ENCODE measurements at places on chromosomes 7 and 10.
A peak's percentile ranks its signal among the peaks of the same experiment; 100 is the strongest.

GRCh38 chr10:5450605-5451384 lies 38.4 kb downstream of the NET1 start:
- DNase-seq = no peak

DNA sequence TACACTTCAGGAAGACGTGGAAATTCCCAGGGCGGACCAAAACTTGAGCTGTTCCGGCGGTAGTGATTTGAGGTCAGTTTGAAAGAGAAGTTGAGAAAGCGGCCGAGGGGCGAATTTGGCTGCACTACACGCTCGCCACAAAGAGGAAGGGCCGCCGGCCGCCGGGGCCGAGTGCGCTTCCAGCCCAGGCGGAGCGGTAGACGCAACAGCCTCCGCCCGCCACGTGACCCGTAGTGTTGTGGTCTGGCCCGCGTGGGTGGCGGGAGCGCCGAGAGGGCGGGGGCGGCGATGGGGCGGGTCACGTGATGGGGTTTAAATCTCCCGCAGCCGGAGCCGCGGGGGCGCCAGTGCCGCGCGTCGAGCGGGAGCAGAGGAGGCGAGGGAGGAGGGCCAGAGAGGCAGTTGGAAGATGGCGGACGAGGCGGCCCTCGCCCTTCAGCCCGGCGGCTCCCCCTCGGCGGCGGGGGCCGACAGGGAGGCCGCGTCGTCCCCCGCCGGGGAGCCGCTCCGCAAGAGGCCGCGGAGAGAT lies at the start of gene SIRT1:
Gene SIRT1, plus strand, starts transcription at position 344 of the 529 bp plus-strand sequence. Its CDS starts 66 bp downstream, at position 410.
- DNase-seq = peak; percentile 96

DNA sequence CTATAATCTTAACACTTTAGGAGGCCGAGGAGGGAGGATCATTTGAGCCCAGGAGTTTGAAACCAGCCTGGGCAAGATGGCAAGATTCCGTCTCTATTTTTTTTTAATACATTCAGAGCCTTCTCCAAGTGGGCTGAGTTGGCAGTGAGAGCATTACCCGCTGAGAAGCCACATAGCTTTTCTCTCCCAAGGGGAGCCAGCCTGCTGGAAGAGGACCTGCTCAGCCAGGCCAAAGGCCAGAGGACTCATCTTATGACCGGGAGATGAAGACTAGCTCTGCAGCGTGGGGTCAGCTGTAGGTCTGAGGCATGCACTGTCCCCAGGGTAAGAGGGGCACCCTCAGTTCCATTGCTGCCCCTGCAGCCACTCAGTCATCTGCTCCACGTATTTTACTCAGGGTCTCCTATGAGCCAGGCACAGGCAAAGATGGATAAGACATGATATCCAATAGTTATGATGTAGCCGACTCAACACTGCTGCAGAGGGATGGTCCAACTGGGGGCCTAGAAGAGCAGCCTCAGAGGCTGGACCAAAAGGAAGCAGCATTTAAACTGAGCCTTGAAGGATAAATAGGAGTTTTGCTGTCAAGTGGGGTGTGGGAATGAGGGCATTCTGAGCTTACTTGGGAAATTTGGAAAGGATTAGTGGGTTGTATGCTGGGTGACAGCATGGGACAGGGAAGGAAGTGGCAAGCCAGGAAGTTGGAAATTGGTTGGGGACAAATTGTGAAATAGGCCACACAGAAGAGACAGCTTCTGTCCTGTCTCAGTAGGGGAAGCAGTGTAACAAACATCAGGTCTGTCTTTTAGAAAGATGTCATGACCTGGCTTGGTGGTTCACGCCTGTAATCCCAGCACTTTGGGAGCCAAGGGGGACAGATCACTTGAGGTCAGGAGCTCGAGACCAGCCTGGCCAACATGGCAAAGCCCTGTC lies 1.6 kb upstream of the MARVELD1 start:
- no peak for DNase-seq

DNA sequence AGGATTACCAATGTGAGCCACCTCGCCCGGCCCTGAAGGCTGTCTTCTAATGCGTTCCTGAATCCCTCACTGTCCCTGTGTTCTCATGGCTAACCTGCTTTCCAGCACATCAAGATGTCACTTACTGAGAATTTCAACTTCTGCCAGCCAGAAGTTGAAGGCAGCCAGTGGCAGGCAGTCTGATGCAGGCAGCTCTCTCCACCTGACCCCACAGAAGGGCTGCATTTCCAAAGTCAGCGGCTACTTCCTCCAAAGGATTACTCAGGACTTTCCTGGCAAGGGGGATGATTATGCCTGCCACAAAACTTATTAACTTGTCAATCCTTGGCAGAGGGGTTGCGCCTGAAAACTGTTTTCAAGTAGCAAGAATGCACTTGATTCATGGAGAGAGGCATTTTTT lies 1219.4 kb downstream of the TYW1 start:
- DNase-seq = no peak

DNA sequence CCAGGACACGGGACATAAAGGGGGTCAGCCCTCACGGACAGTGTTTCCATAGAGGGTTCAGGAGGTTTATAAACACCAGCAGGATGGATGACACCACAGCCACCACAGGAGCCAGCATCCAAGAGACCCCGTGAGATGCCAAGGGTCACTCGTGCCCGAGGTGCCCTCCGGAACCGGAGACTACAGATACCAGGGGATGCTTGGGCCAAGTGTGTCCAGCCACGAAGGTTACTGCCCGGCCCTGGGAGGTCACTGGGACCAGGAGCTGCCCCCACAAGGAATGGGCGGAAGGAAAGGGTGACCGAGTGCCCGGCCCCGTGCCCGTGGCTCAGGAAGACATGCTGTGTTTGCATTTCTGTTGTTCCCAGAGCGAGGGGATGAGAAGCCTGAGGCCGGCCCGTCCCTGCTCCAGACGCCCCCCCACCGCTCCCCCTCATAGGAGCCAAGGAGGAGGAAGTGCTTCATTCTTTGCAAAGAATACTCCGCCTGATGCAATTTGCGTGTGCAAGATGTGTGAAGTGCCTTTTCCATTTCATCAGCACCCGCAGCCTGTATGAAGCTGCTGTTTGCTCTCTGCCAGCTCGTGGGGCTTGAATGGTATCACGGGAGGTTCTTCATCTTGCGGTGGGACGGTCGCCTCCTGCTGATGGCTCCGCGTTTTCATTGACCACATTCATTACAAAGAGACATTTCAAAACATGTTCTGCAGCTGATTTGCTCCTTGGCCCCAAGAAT lies 176.4 kb downstream of the ELFN1 start:
- DNase-seq = no peak

- DNase-seq = no peak
Measured at GRCh38 chr7:114085592-114086501, 167.0 kb upstream of the PPP1R3A start.

GRCh38 chr10:86400705-86401587 lies 34.4 kb upstream of the GRID1 start:
- peak; percentile 59 for DNase-seq

GRCh38 chr7:90560730-90561129 lies 35.4 kb upstream of the CDK14 start:
- DNase-seq = no peak

DNA sequence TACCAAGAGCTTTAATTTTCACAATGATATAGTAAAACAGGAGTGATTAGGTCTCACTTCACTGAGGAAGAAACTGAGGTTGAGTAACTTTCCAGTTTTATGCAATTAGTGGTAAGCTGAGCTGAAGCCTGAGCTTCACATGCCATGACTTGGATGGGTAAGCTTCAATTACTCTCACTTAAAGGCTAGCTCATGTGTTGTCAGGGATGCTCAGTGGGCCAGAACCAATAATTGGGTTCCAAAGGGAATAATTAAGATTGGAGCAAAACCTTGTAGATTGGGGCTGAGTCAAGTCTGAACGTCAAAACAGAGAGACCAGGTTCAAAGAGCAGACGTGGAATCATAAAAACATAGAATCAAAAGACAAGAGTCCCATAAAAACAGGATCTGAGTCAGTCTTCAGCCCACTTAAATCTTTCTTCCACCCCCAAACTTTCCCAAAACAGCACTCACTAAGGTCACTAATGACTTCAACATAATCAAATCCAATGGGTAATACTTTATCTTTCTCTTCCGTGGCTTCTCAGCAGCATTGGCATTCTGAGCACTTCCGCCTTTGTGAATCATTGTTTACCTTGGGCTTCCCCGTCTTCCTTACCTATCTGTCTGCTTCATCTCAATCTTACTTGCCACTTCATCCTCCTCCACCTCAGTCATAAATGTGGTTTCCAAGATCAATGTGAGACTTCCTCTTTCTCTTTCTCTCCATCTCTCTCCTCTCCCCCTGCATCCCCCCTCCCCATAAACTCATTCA lies 23.0 kb upstream of the EGFR start:
- DNase-seq = no peak

DNA sequence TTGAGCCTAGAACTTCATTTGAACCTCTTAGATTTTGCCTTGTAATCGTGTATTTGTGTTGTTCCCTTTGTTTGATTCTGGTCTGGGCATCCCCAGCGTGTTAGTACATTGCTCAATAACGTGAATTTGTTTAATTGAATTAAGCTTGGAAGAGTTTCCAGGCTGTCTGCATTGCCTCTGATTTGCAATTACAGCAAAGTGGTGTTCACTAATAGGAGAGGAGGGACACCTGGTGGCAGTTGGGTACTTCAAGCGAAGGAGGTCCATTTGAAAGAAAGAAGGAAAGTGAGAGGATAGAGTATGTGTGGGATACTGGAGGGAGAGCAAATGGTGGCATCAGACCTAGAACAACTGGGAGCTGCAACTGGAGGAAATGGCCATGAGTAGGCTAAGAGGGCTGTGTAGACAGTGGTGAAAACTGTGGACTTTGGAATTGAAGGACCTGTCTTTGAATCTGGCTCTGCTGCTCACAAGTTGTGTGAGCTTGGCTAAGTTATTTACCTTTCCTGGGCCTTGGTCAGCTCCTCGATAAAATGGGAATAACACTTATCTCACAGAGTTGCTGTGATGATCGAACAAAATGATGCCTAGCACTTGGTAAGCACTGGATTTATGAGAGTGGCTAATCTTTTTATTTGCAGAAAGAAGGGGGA lies 15.1 kb downstream of the LSMEM1 start:
- DNase-seq = peak; percentile 65

DNA sequence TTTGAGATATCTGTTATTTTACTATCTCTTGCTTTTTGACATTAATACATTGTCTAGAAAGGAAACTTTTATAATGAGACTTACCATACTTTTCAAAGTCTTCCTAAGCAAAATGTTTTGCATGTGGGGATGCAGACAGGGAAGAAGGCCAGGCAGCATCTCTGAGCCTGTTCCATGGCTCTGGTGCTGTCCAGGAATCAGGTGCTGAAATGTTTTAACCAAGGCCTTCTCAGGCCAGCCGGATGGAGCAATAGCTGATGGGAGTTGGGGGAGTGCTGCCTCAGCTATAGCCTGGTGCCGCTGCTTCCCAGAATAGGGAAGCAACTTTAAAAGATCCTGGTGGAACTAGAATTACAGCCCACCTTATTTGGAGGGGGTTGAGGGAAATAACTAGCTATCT lies 38.5 kb downstream of the CRTAC1 start:
- no peak for DNase-seq

- no peak for DNase-seq
Measured at GRCh38 chr7:117179701-117180100, 143.2 kb downstream of the WNT2 start.

DNA sequence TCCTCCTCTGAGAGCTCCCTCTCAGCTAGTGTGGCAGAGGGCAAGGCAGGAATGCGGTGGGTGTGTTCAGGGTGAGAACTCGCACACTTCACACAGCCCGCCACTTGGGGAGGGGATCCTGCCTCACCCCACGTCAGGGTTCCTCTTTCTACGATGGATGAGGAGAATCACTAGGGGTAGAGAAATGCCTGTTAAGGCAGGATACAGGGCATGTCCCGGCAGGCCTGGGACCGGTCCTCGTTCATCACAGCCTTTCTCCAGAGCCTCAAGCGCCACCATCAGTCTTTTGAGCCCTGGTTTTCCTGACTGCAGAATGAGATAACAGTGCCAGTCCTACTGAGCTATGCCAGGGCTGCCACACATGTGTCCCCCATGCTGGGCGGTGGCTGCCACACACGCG lies 546.7 kb upstream of the ADARB2 start:
- DNase-seq = no peak

DNA sequence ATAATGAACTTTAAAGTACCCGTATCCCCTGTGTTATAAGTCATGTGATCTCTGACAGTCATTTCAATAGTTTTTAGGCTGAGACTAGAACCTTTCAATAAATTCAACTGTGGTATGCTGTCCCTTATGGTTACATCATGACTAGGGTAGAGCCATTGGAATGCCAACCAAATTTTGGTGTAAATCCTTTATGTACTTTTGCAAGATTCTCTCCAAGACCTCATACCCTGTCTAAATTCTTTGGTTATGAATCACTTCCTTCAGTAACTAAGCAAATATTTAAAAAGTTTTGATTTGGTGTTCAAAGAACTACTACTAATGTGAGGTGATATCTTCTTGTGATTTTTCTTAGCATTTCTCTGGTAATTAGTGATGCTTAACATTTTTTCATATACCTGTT lies 20.8 kb upstream of the OR6B1 start:
- DNase-seq = no peak

GRCh38 chr10:1454951-1455350 lies 282.4 kb downstream of the ADARB2 start:
- DNase-seq = peak; percentile 57

- DNase-seq = no peak
Measured at GRCh38 chr7:155211761-155212160, 85.9 kb upstream of the INSIG1 start.
